Ecto neural progenitor cell (in vitro differentiated cells): ENCODE measurements at places on chromosomes 1 and 21.

- no peak for DNase-seq
These were observed 3.2 kb upstream of the RXFP4 start for GRCh38 chr1:155938220-155938627.

GRCh38 chr1:184118046-184118445, 66.5 kb downstream of the TSEN15 start:
- DNase-seq = no peak

DNA sequence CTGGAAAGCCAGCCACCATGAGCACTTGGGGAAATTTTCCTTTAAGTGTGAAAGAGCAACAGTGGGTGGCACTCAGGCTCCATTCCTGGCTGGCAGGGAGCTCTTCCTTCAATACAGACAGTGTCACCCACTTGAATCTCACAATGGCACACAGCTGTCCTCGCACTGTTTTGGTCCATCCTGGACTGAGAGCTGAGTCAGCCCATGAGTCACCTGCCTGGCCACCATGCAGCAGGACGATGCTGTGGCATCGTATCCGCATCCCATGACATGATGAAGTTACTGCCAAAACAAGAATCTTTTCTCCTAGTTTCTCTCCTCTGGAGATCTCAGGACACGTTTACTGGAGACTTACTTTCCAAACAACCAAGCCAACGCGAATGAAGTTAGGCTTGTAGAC, 6.0 kb downstream of the TMPRSS2 start:
- no peak for DNase-seq

DNA sequence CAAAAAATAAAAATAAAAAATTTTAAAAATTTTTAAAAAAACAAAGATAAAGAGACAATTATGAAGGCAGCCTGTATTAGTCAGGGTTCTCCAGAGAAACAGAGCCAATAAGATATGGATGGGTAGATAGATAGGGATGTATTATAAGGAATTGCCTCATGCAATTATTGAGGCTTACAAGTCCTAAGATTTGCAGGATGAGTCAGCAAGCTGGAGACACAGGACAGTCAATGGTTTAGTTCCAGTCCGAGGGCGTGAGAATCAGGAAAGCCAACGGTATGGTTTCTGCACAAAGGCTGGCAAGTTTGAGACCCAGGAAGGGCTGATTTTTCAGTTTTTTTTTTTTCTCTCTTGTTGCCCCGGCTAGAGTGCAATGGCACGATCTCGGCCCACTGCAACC, 24.1 kb upstream of the EIF4G3 start:
- DNase-seq = no peak

DNA sequence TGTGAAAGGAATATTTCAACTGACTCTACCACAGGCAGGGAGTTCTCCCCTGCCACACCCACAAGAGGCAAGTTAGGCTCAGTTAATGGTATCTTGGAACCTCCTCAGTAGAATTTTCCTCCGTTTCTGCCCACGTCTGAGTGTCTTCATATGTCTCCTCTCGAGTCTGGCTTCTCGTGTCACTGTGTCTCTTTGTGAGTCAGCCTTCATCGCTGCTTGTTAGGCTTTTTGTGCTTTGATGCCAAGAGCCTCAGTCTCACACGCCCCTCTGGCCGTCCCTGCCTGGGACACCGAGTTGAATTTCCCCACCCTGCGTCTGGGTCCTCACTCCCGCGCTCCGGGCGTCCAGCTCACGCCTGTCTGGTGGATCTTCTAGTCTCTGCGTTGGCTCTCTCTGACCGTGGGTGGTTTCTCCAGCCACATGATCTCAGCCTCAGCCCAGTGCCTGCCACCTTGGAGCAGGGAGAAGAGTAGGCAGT, 125.7 kb upstream of the GADD45A start:
- DNase-seq = no peak

- no peak for DNase-seq
These were observed 965.4 kb upstream of the TMPRSS15 start for GRCh38 chr21:19368944-19369343.

DNA sequence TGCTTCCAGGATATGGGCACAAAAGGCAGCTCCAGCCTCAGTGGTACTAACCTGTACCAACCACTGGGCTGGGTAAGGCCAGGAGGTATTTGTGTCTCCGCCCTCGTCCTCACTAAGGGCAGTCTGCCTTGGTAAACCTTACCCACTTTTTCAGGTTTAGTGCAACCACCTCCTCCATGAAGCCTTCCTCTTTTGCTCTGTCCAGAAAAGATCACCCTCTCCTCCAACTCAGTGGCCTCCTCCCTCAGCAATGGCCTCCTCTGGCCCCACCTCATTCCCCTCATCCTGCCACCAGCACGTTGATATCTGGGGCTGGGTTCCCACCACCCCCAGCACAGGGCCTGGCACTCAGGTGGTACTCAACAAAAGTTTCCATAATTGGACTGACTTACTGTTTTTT, 161.5 kb downstream of the GRIK3 start:
- DNase-seq = no peak

DNA sequence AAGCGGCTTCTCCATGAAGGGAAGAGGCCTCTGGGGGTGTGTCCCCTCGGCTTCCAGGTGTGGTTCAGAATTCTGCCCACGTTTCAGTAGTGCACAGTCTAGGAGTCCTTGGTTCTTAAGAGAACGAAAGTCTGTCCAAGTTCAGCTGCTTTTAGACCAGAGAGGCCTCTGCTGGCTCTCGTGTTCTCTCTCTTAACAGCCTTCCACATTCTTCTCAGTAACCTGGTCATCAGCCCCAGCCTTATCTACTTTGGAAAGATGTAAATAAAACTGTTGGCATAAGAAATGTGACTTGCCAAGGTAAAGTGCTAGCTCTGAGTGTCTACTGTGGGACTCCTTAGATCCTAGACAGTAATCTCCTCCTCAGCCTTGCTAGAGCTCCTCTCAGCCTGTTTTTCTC, 15.3 kb upstream of the STUM start:
- DNase-seq = no peak

DNA sequence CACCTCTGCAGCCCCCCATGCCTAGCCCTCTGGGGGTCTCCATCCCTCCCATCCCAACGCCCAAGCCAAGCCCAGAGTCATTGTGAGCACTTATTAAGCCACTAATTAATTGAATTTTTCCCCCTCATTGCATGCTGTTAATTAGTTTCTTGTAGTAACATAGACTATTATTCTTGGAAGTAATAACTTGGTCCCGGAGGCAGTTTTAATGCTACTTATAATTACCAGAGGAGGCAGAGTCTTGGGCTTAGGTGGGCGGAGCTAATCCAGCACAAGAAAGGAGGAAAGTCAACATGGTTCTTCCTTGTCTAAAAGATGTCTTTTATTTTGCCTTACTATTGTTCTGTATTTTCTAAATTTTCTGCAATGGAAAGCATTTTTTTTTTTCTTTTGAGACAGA, 27.7 kb downstream of the FBXO2 start:
- DNase-seq = no peak
